ENCODE measurements at places on chromosomes 11 and 22. TPM values are rescaled to one million over a fixed set of nuclear protein-coding genes. Genes with fewer than 3 reads are reported as not detected.

- peak; percentile 83 for DNase-seq
Measured at GRCh38 chr11:19087658-19088057, 27.1 kb upstream of the MRGPRX2 start.

DNA sequence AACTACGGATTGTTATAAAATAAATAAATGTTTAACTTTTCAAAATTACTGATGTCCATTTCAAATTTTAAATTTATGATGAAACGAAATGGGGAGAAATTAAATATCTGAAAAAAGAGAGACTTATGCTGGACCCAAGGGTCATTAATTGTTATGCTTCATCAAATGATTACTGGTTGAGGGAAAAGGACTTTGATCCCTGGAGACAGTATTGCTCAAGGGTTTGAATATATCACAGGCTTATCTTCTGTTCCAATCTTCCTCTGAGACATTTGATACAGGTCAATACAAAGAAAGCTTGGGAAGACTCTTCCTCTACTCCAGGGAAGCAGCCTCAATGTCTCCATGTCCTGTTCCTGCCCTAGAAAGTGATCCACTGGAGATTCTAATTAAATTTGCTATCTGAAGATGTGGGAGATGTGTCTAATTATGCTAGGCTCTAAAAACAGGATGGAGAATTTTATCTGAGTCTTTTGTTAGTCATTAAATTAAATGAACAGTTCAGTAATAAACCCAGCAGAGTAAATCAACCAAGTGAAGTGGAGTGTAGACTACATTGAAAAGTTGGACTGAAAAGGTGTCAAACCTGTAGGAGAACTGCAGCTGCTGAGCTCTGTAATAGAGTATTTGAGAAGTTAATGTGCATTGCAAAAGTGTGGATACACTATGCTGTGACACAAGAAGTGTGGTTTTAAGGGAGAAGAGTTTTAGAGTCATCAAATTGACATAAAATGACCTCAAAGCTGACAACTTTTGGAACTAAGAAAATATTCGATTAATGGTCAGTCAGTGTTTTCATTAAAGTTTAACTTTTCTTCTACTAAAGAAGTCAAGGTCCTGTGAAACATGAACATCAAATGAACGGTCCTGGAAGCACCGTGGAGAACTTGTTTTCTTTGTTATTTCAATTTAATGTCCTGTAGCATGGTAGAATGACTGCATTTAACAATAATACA, 623.7 kb upstream of the CCDC90B start:
- DNase-seq, result no peak

GRCh38 chr22:30930228-30930627, 38.3 kb downstream of the MORC2 start:
- no peak for DNase-seq

DNA sequence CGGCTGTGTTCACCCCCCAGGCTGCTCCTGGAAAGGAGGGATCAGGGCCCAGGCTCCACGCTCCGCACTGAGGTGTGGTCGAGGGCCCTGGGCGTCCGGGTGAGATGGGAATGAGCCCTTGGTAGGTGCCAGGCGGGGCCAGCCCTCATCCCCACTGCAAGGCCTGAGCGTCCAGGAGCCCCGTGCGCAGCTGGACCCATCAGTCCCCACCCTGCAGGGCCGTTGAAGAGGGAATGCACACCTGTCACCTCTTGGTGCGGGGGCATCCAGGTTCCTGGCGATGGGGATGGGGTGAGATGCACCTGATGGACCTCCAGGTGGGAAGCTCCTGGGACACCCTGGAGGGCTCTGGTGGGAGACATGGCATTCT, 72.2 kb downstream of the KCNQ1 start:
- no peak for DNase-seq

DNA sequence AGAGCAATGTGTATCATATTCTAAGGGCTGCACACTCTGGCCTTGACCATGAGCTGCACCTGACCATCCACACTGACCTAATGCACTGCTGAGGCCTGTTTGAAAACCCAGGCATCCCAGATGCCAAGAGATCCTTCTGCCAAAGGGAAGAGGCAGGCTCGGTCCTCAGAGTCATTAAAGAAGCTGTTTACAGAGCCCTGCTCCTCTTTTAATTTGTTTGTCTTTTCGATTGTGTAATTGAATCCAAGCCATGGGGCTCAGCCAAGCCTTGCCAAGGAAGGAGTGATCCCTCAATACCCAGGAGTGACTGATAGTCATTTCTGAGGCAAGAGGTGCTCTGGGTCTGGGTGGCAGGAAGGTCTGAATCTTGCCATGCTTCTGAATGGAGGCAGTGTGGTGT, 94.5 kb upstream of the ISX start:
- no peak for DNase-seq

GRCh38 chr11:13287036-13287435, 9.4 kb downstream of the BMAL1 start:
- DNase-seq, result no peak

DNA sequence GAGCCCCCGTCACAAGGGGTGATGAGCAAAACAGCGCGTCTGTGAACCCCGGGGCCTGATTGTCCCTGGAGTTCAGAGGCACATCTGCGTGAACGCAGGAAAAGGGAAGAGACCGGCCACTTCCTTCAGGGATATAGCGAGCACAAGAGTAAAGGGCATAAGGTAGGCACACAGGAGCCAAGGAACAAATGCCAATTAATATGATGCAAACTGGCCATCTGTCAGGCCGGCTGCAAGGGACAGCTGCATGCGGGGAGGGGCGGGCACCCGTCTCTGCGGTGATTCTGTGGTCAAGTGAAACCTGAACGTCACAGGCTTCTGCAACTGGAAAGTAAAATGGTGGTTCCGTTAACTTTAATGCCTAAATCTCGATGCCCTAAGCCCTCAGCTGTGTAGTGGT, 64.7 kb downstream of the TRIM29 start:
- DNase-seq, result no peak

- peak; percentile 10 for DNase-seq
Measured at GRCh38 chr22:28711341-28711740, 30.3 kb downstream of the CHEK2 start.

Gene SYCE3
- total RNA-seq, result not detected

Gene GLYAT
- total RNA-seq, result not detected

Gene TEAD1
- 131 TPM for total RNA-seq
